ENCODE measurements at places on chromosomes 2 and 18.

- DNase-seq = no peak
Observed at GRCh38 chr2:28993206-28993960, 12.3 kb downstream of the TOGARAM2 start.

DNA sequence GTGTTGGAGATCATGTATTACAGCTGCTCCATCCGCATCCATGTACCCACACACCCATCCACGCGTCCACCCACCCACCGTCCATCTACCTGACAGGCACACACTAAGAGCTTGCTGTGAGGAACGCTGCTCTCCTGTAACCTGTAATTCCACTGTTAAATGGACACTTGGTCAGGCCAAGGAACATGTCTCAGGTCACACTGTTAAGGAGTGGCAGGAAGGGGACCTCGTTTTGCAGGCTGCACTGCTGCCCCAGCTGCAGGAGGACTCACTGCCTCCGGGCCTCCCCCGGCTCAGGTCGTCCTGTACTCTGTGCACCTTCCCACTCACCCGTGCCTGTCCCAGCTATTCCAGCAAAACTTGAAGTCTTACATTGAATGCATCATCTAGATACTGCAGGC, 170.5 kb downstream of the EIPR1 start:
- DNase-seq = no peak

DNA sequence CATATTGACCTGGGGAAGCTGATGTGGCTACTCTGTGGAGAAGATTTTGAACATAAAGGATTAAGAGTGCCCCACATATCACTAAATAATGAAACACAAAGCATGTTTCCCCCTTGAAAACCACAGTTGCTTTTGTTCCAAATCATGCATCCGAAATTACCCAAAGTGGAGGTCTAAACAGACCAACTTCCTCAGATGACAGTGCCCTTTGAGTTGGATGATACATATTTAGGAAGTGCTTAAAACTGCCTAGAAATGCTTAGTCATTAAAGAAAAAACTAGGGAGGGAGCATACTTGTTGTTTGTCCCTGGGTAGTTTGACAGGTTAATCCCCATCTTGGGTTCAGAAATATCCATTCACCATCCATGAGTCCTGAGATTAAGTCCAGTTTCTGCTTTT, 1070.3 kb downstream of the SUCLG1 start:
- no peak for DNase-seq

- DNase-seq = no peak
Observed at GRCh38 chr2:150752229-150752628, 264.8 kb upstream of the RND3 start.

GRCh38 chr2:25021791-25022362, 20.0 kb upstream of the EFR3B start:
- DNase-seq = no peak

DNA sequence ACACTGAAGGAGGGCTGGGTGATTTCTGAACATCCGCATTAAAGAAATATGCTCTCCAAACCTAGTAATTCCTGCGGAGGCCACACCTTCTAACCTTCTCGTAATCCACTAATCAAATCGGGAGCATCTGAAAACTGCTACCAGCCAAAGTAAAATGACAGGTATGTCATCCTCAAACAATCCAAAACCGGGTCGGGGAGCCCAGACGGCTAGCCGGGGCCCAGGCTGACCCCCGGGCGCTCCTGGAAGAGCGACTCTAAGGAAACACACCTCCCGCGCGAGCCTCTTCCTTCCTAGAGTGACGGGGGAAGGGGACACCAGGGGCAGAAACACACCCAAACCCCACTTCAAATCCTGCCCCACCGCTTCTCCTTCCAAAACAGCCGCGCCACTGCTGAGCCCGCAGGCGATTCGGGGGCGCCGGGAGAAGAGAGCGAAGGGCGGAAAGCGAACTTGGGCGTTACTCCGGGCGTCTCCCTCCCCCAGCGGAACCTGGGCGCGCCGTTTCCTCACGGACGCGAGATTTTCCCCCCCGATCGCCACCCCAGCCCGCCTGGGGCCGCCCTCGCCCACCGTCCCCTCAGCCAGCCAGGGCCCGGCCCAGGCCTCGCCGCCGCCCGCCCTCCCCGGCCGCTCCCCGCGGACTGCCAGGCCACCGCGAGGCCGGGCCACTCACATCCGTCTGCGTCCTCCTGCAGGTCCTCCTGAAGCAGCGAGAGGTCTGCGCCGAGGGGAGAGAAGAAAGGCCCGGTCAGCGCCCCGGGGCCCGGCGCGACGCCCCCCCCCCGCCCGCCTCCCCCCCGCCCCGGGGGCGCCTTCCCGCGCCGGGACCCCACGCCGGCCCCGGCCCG, 584 bp downstream of the PPP4R1 start:
- DNase-seq = peak; percentile 56

- no peak for DNase-seq
Observed at GRCh38 chr2:158179660-158180059, 78.0 kb downstream of the UPP2 start.

GRCh38 chr18:13756261-13756660, 29.8 kb downstream of the RNMT start:
- DNase-seq = no peak

DNA sequence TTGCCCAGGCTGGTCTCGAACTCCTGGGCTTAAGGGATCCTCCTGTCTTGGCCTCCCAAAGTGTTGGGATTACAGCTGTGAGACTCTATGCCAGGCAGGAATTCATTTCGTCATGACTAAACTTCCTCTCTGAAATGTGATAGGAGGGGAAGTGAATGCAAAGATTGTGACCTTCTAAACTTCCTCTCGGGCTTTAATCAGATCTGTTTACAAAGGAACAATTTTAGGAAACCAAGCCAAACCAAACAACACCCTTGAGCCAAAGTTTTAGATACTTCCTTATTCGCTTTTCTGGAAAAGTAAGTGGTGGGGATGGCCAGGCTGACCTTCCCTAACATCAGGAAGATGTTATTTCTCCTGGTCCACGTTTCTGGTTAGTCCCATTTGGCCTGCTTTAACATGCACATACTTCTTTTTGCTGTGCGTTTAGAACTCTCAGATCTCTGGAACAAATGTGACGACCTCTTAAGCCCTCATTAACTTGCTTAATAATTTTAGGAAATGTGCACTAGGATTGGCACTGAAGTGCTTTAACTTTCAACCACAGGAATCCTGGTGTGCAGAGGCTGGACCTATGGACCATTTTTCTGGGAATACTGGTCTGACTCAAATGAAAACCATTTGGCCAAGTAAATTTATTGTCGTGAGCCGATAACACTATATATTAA, 33.2 kb upstream of the YES1 start:
- DNase-seq = no peak

DNA sequence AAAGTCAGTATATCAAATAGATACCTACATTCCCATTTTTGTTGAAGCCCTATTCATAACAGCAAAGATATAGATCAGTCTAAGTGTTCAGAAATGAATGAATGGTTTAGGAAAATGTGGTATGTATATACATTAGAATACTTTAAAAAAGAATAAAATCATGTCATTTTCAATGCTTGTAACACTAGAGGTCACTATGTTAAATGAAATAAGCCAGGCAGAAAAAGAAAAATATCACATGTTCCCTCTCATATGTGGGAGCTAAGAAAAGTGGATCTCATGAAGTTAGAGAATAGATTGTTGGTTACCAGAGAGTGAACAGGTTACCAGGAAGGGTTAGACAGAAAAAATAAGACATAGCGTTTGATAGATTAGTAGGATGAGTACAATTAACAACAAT, 1111.0 kb upstream of the SLC39A10 start:
- DNase-seq = no peak

DNA sequence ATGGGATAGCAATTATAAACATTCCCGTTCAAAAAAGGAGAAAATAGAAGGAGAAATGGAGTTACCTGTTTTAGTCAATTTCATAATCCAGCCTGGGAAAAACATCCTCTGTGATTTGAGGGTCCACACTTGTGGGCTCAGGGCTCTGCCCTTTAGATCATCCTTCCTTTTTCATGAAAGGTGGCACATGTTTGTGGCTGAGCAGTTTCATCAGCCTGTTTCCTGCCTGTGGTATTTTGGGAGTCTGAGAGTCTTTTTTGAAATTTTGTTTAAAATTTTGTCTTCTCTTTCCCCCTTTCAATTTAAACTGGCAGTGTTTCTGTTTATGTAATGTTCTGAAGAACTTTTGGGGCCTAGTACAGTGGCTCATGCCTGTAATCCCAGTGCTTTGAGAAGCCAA, 84.0 kb downstream of the KIAA1328 start:
- no peak for DNase-seq

DNA sequence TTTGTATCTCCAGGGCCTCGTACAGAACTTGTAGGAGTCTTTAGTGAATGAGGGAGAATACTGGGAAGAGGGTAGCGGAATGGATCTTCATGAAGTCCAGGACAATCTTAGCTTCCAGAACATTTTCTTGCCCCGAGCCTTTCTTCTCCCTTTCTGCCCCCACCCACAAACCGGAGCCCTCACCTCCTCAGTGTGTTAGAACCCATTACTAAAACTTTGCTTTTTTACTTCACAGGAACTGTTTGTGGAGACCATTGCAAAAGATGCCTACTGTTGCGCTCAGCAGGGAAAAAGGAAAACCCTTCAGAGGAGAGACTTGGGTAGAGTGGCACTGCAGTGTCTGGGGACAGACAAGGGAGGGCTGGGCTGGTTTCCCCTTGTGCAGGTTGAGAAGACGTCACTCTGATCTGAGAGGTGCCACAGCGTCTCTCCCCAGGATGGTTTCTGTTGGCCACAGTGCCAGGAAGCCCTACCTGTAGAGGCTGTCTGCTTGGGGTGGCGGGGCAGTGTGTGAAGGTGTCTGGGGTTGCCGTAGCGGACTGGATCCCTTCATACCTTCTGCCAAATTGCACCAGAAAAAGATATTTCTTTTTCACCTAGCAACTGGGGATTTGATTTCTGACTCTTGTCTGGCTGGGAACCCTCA, 786 bp downstream of the POLE4 start:
- no peak for DNase-seq

DNA sequence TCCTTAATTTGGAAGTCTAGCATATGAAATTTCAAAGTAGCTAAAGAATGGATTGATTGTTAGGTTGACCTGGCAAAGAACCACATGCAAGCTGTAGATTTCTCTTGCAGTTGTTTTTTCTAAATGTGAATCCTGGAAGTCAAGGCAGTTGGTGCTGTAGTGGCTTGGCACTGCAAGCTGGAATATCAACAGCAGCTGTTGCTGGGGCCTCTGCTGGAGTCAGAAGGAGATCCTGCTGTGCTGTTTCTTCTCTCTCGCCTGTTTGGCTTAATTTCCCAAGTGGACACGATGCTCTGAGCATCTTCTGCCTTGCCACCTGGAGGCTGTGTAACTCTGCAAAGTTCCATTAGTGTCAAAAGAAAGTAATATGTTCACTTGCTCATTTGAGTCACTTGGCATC, 12.6 kb downstream of the PIK3C3 start:
- no peak for DNase-seq

- DNase-seq = no peak
Observed at GRCh38 chr18:67710639-67711038, 194.1 kb upstream of the DSEL start.

- no peak for DNase-seq
Observed at GRCh38 chr2:228738671-228739380, 532.3 kb downstream of the PID1 start.

GRCh38 chr2:235007664-235008457, 56.0 kb downstream of the SH3BP4 start:
- DNase-seq = no peak

GRCh38 chr2:97745474-97746174, 32.2 kb downstream of the ZAP70 start:
- DNase-seq = no peak

DNA sequence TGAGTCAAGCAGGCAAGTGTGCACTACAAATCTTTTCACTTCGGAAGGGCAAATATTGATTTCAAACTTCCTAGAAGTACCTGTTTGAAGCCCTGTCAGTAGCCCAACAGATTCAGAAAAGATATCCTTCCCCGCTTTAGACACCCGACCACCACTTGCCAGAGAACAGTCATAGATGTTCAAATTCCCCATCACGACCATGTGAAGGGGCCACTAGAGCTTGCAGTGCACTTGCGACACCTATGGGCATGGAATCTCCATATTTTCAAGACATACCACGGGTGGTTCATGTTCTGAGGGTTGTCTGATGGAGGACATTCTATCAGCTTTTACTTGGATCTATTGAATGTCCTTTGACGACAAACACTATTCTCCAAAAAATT, 23.8 kb downstream of the GNLY start:
- no peak for DNase-seq

GRCh38 chr2:197668296-197668695, 7.1 kb downstream of the RFTN2 start:
- no peak for DNase-seq

GRCh38 chr2:105454801-105455485, 56.1 kb upstream of the FHL2 start:
- no peak for DNase-seq

GRCh38 chr18:46224181-46224775, 120.1 kb downstream of the HAUS1 start:
- no peak for DNase-seq

DNA sequence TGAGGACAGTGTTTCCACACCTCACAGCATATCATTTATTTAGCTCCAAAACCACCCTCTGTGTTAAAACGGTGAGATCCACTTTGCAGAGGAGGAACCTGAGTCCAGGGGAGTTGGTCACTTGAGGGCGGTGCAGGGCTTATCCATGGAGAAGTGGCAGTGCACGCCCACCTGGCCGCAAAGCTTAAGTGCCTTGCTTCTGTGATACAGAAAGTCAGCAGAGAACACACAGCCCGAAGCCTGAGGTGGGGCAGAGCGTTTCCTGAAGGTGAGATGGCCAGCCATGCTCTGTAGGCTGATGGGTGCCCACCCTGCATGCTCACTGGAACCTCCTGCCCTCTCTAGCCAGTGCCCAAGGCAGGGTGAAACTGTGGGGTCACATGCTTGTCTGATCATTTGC, 87.3 kb downstream of the SH3RF3 start:
- DNase-seq = no peak

DNA sequence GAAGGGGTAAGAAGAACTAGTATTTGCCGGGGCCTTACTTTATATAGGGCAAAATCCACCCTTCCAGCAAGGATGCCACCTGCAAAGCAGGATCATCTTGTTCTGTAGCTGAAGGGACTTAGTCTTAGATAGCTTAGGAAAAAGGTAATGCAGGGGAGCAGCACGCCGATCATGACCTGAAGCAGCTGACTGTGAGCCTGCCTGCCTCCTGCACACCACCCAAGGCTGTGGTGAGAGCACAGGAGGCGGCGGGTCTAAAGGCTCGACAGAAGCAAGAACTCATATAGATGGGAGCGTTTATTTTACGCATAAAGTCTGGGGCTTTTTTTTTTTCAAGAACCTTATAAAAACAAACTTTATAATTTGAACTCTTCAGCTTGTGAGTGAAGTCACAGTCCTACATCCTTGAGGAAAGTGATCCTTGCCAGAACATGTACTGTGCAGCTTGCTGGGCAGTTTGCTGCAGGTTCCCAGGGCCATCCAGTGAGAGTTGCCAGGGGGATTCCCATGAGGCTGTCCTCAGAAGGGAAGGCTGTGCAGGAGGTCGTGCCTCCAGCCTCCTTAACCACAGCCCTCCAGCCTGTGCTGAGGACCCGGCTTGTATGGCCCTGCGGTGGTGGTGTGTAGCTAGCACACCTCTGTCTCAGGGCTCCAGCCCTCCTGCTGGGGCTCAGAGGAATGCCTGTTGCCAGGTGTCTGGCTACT, 92.1 kb downstream of the RNF144A start:
- no peak for DNase-seq

Data from 8988T (cell line).